ENCODE measurements at places on chromosomes 7 and 10.

GRCh38 chr10:101214446-101215396, 14.5 kb downstream of the LBX1 start:
- peak; percentile 73 for DNase-seq

DNA sequence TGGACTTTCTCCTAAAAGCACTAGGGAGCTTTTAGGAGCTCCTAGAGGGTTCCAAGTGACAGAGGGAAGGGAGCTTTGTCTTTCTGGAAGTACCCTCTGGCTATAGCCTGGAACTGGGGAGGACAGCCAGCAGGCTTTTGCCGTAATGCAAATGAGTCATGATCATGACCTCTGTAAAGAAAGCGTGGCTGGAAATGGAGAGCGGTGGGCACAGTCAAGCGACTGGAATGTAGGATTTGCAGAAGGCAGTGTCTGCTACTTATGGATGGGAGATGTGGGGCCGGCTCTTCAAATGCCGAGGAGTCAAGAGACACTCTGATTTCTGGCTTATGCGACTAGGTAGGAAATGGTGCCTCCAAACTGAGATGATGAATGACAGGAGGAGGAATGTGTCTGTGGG, 34.6 kb upstream of the PLPP4 start:
- no peak for DNase-seq

- no peak for DNase-seq
Observed at GRCh38 chr10:75492173-75492925, 60.9 kb downstream of the LRMDA start.

GRCh38 chr7:64883113-64883905, 19.8 kb upstream of the ZNF273 start:
- no peak for DNase-seq

- DNase-seq = no peak
Observed at GRCh38 chr7:115099906-115100305, 178.0 kb downstream of the MDFIC start.

- DNase-seq = no peak
Observed at GRCh38 chr10:127449490-127449889, 99.6 kb upstream of the NPS start.

Data from CD4-positive, alpha-beta T cell treated with Interleukin-1 beta for 1 hour (primary cell).